T-cell (primary cell): ENCODE measurements at places on chromosomes 16 and 17. TPM values are rescaled to one million over a fixed set of nuclear protein-coding genes. Genes with fewer than 3 reads are reported as not detected.
A peak's percentile ranks its signal among the peaks of the same experiment; 100 is the strongest.

DNA sequence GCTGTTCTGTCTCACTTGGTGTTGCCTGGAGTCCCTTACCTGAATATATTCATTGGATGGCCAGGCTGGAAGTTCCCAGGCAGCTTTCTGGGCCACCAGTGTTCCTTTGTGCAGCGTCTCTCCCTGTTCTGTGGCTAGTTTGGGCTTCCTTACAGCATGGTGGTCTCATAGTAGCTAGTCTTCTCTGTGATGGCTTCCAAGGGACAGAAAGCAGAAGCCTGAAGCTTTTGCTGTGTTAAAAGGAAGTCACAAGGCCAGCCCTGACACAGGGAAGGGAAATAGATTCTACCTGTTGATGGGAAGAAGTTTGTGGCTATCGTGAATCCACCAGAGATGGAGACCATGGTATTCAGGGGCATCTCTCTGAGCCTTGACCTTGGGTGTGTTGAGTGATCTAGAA, 34.6 kb downstream of the PLCG2 start:
- no peak for DNase-seq
- peaks cover 57% of the 10 kb centered on the region for H3K4me1 ChIP-seq
- no peaks in the 10 kb centered on the region for H3K27me3 ChIP-seq
- H3K27ac ChIP-seq: no peak overlapping the region
- no peaks in the 10 kb centered on the region for H3K36me3 ChIP-seq

DNA sequence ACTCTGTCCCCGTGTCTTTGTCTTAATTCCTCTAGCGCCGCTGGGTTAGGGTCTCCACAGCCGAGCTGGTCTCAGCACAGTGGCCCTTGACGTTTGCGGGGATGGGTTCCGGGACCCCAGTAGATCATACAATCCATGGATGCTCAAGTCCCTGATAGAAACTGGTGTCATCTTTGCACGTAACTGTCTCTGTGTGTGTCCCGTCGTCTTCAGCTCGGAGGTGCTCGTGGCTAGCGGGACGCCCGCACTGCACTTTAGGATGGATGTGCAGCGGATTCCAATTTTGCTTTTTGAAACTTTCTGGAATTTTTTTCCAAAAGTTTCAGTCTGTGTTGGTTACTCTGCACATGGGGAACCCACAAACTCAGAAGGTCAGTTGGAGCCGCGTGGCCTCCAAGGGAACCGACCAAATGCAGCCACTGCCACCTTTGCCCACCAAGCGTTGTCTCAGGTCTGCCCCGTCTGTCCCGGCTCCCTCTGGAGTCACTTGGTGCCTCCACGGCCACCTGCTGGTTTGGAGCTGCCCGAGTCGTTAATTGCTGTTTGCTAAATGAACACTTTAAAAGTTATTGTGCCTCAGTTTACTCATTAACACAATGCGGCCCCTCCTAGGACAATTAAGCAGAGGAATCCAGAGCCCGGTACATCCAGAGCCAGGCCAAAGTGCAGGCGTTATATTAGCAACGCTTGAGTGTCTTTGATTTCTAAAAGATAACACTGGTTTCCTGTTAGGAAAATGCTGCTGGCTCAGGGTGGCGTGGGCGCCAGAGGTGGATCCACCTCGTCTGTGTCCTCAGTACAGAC, 5.3 kb upstream of the DPEP1 start:
- H3K36me3 ChIP-seq: no peaks in the 10 kb centered on the region
- H3K4me1 ChIP-seq: no peaks in the 10 kb centered on the region
- no peak overlapping the region for H3K27ac ChIP-seq
- no peaks in the 10 kb centered on the region for H3K27me3 ChIP-seq
- no peak for DNase-seq
- no peak overlapping the region for H3K4me3 ChIP-seq

DNA sequence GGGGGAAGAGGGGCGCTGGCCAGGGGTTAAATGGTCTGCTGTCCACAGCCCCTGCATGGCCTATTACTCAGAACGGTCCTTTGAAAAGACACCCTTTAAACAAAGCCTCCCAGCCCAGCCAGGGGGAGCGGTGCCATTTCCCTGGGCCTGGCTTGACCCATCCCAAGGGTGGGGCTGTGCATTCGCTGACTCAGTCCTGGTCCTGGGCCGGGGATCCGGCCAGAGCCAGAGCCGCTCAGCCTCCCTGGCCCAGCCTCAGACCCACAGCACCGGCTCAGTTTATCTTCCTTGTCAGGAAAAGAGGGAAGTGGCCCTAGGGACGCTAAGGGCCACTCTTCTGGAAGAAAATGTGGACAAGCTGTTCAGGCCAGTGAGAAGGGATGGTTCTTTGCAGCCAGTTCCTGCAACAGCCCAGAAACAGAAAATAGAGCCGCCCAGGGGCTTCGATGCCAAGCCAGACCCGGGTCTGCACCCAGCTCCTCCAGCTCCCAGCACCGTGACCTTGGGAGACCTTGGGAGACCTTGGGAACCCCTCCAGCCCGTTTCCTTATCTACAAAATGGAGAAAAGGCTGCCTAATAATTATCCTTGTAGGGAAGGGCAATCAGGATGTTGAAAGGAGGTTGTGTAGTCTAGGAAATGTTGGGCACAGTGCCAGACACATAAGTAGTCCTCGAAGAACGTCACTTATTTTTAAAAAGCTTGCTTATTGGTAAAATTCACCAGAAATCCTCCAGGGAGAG, 82.5 kb downstream of the ZDHHC7 start:
- H3K36me3 ChIP-seq: no peaks in the 10 kb centered on the region
- no peak overlapping the region for H3K4me3 ChIP-seq
- no peaks in the 10 kb centered on the region for H3K4me1 ChIP-seq
- no peak for DNase-seq

DNA sequence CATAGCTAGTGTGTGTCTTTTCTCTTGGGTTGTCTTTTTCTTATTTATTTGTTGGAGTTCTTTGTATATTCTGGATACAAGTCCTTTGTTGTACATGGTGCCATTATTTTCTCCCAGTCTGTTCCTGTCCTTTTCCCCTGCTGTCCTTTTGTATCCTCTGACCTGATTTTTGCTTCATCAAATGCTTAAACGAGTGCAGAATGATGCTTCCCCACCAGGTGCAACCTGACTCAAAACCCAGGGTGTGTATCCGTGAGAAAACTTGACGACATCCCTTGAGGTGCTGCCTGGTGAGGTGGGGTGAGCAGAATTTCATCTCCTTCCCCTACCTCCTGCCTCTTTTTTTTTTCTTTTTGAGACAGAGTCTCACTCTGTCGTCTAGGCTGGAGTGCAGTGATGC, 88.6 kb downstream of the NTN1 start:
- no peak overlapping the region for H3K4me3 ChIP-seq
- H3K27ac ChIP-seq: no peak overlapping the region
- peaks cover 6% of the 10 kb centered on the region for H3K27me3 ChIP-seq

Gene WFDC1
- not detected for total RNA-seq

DNA sequence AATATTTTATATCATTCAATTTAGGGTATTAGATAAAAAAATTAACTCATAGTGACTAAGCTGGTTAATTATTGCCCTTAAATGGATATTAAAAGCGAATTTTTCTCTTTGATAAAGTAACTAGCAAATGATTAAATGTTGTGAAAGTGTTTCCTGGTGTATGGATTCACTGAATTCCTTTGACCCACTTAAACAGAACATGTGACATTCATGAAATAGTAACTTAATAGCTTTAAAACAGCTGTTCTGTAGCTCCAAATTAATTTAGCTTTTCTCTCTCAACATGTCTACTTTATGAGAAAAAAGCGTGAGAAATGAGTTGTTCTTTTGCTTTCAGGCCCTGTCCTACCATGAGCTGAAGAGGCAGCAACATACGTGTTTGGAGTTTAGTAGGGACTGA, 36.4 kb upstream of the APPBP2 start:
- H3K36me3 ChIP-seq: no peaks in the 10 kb centered on the region
- H3K27me3 ChIP-seq: no peaks in the 10 kb centered on the region
- no peaks in the 10 kb centered on the region for H3K4me1 ChIP-seq
- H3K27ac ChIP-seq: no peak overlapping the region
- H3K4me3 ChIP-seq: no peak overlapping the region

Gene CFAP97D1
- total RNA-seq: not detected

Gene MYLK3
- 0.50 TPM for total RNA-seq

Gene IL17C
- 0.39 TPM for total RNA-seq

Gene SRL
- 0.06 TPM for total RNA-seq

DNA sequence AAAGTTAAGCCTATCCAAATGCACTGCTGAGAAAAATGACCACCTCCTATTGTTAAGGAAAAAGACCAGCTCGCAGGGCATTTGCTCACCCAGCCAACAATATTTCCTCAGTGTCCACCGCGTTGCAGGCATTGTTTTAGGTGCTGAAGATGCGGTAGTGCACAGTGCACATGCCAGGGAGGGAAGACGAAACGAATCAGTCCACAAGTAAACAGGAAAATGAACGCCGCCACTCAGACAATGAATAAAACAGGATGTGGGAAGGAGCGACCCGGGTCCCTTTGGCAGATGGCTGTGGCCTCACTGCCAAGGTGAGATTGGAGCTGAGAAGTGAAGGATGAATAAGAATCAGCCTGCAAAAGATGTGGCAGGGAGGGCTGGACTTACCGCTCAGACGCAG, 249.2 kb downstream of the FOXL1 start:
- H3K27me3 ChIP-seq: peaks cover 3% of the 10 kb centered on the region
- H3K4me3 ChIP-seq: no peak overlapping the region
- no peak overlapping the region for H3K27ac ChIP-seq
- no peak for DNase-seq
- no peaks in the 10 kb centered on the region for H3K36me3 ChIP-seq

Gene DPEP3
- 1.5 TPM for total RNA-seq

DNA sequence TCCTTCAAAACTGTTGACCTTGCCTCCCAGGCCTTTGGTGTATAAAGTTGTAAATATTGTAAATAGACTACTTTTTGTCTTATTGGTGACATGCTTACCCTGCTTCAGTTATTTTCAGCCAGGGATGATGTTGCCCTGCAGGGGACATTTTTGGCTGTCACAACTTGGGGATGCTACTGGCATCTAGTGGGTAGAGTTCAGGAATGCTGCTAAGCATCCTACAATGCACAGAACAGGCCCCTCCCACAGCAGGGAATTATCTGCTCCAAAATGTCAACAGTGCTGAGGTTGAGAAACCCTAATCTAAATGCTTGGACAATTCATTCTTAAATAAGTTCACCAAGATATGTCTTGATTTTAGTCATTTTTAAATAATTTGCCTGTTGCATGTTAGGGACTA, 459.8 kb downstream of the PMP22 start:
- no peaks in the 10 kb centered on the region for H3K27me3 ChIP-seq

DNA sequence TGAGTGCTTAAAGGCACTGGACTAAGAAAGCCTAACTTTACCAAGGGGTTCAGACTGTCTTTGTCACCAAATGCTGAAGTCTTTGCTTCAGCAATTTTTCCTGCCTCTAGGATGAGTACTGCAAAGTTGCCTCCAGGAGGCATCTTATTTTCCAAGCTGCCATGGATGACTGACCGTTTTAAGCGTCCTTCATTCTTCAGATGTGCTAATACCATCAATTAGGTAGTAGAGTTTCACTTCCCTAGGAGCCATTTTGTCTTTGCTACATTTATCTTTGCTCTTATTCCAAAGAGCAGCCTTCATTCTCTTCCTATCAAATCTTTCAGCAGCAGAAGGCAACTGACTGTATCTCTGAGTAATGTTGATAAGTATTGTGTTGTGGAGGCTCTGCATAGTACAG, 440.1 kb downstream of the CDH13 start:
- no peaks in the 10 kb centered on the region for H3K36me3 ChIP-seq
- no peak overlapping the region for H3K27ac ChIP-seq
- no peak for DNase-seq
- no peaks in the 10 kb centered on the region for H3K4me1 ChIP-seq
- H3K4me3 ChIP-seq: no peak overlapping the region

- H3K27ac ChIP-seq: no peak overlapping the region
- no peaks in the 10 kb centered on the region for H3K27me3 ChIP-seq
- H3K4me1 ChIP-seq: no peaks in the 10 kb centered on the region
- peak; percentile 15 for DNase-seq
- H3K36me3 ChIP-seq: peaks cover 95% of the 10 kb centered on the region
These were observed 53.3 kb upstream of the ENDOV start for GRCh38 chr17:80361495-80362220.

DNA sequence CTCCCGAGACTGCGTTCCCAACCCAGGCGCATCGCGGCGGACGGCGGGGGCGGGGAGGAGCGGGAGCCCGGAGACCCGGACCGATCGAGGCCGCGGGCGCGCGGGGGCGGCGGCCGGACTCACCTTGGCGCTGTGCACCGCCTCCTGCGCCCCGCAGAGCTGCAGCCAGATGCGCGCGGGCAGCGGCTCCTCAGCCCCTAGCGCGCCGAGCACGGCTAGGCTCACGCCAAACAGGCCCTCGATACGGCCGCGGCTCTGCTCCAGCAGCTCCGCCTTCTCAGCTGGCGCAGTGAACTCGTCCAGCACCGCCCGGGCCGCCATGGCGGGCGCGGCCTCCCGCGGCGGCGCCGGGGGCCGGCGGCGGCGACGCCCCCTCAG, 339 bp downstream of the N4BP1 start:
- H3K27ac ChIP-seq: peak overlapping the region; percentile 82
- no peaks in the 10 kb centered on the region for H3K27me3 ChIP-seq
- H3K4me3 ChIP-seq: peak overlapping the region; percentile 79
- peaks cover 45% of the 10 kb centered on the region for H3K4me1 ChIP-seq

Gene TBX2
- total RNA-seq: not detected

DNA sequence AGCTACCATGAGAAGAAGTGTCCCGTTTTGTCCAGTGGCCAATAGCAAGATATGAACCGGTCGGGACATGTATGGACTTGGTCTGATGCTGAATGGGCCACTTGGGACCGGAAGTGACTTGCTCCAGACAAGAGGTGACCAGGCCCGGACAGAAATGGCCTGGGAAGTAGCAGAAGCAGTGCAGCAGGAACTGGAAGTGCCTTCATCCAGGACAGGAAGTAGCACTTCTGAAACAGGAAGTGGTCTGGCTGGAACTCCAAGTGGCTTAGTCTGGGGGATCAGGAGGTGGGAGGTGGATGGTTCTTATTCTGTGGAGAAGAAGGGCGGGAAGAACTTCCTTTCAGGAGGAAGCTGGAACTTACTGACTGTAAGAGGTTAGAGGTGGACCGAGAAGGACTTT, 5.3 kb downstream of the EFNB3 start:
- DNase-seq: no peak
- no peak overlapping the region for H3K27ac ChIP-seq
- H3K4me1 ChIP-seq: peaks cover 13% of the 10 kb centered on the region
- H3K27me3 ChIP-seq: peaks cover 90% of the 10 kb centered on the region

Gene PRDM7
- not detected for total RNA-seq

GRCh38 chr16:67198238-67198734, 645 bp upstream of the ELMO3 start:
- H3K27me3 ChIP-seq: no peaks in the 10 kb centered on the region
- H3K4me3 ChIP-seq: no peak overlapping the region
- no peak overlapping the region for H3K27ac ChIP-seq
- DNase-seq: no peak
- H3K36me3 ChIP-seq: peaks cover 27% of the 10 kb centered on the region

Gene OSGIN1
- total RNA-seq: 1.1 TPM
